Right lobe of liver (tissue), 6 donors: ENCODE measurements at places on chromosomes 4 and X. TPM values are rescaled to one million over a fixed set of nuclear protein-coding genes. Genes with fewer than 3 reads are reported as not detected.

DNA sequence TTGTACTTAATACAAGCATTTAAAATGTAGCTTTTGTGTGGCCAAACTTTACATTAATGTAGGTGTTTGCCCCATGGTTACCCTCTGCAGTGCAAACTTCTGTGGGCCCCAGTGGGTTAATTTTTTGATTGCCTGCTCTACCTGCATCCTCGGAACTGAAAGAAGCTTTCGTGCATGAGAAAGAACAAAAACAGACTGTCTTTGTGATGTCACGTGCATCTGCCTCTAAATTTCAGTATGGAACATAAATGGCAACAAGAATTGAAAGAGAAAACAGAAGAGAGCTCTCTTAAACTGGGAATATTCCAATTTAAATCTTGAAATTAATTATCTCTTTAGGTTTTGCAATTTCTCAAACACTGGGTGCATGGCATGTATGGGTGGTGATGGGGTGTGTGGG lies 182.4 kb upstream of the LCORL start:
- H3K36me3 ChIP-seq = no peaks in the 10 kb centered on the region
- H3K4me1 ChIP-seq = no peaks in the 10 kb centered on the region
- H3K27me3 ChIP-seq = no peaks in the 10 kb centered on the region
- H3K27ac ChIP-seq = no peak overlapping the region
- no peak for DNase-seq

Gene SOWAHD
- 1.2 TPM for total RNA-seq

DNA sequence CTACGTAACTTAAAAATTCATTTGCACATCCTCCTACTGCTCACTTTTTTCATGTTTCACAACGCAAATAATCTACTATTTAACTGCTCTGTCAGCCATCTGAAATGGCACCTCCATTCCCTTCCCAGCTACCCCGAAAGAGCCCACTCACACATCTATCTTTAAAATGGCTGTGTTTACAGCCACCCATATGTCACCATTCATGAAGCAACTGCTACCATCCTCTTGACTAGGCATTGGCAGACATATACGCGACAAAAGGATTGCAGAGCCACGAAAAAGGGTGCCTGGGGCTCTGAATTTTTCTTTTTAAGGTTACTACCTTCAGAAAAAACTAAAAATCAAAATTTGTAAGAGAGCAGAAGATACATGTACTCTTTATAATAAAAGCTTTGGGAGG lies 11.5 kb downstream of the SH3RF1 start:
- no peak for DNase-seq
- no peaks in the 10 kb centered on the region for H3K27me3 ChIP-seq
- no peak overlapping the region for H3K4me3 ChIP-seq
- no peaks in the 10 kb centered on the region for H3K36me3 ChIP-seq
- H3K4me1 ChIP-seq = peaks cover 34% of the 10 kb centered on the region

Gene PTPN13
- 1.2 TPM for total RNA-seq

- H3K4me3 ChIP-seq = no peak overlapping the region
- H3K36me3 ChIP-seq = no peaks in the 10 kb centered on the region
- DNase-seq = no peak
- no peaks in the 10 kb centered on the region for H3K27me3 ChIP-seq
- no peaks in the 10 kb centered on the region for H3K4me1 ChIP-seq
These were observed 248.5 kb downstream of the ENOX2 start for GRCh38 chrX:130654409-130654950.

Gene BST1
- total RNA-seq = 4.2 TPM
